Right ventricle myocardium inferior (tissue), 1 donor: ENCODE measurements at places on chromosomes 7 and 10. TPM values are rescaled to one million over a fixed set of nuclear protein-coding genes. Genes with fewer than 3 reads are reported as not detected.

Gene ARHGEF5
- 2.4 TPM for total RNA-seq

Gene ATRNL1
- 0.41 TPM for total RNA-seq

Gene CUTC
- 37.2 TPM for total RNA-seq

Gene TAS2R39
- total RNA-seq = not detected

Gene EVX1
- not detected for total RNA-seq

Gene PDE6C
- not detected for total RNA-seq

Gene OPN4
- 0.41 TPM for total RNA-seq

Gene GRM8
- 0.22 TPM for total RNA-seq

Gene EPO
- not detected for total RNA-seq

Gene SHTN1
- total RNA-seq = 3.7 TPM

Gene SNX13
- 46.7 TPM for total RNA-seq

Gene PNLIPRP3
- total RNA-seq = not detected

Gene SH2D4B
- not detected for total RNA-seq

Gene IFIT2
- 4.2 TPM for total RNA-seq

Gene SLC39A12
- not detected for total RNA-seq

Gene GIMAP7
- total RNA-seq = 21.4 TPM

Gene ZNF277
- total RNA-seq = 15.7 TPM

Gene CRCP
- total RNA-seq = 23.6 TPM

Gene PON1
- not detected for total RNA-seq

Gene HEPACAM2
- not detected for total RNA-seq

Gene CYP3A5
- total RNA-seq = not detected

Gene CALCR
- 0.05 TPM for total RNA-seq

Gene CSGALNACT2
- total RNA-seq = 8.1 TPM

Gene CNPY1
- not detected for total RNA-seq

Gene CPA1
- not detected for total RNA-seq

Gene AMPH
- total RNA-seq = 2.4 TPM

Gene NANOS1
- 16.0 TPM for total RNA-seq

Gene ODAD2
- total RNA-seq = not detected

Gene ANXA7
- total RNA-seq = 113 TPM

Gene MBL2
- total RNA-seq = not detected

Gene NUTM2B
- 1.0 TPM for total RNA-seq

Gene CLEC5A
- 0.41 TPM for total RNA-seq

Gene NRAP
- total RNA-seq = 1,026 TPM

Gene FOXI2
- total RNA-seq = not detected

Gene FFAR4
- 0.24 TPM for total RNA-seq

Gene PPP1R9A
- 21.9 TPM for total RNA-seq

Gene CALML3
- not detected for total RNA-seq

Gene CALML5
- not detected for total RNA-seq

Gene TET1
- total RNA-seq = 3.1 TPM

Gene HGF
- 3.1 TPM for total RNA-seq

Gene VIM
- total RNA-seq = 447 TPM

Gene NKX2-3
- total RNA-seq = not detected
